Left cardiac atrium (tissue), 4 donors: ENCODE measurements at places on chromosomes 5 and 9. TPM values are rescaled to one million over a fixed set of nuclear protein-coding genes. Genes with fewer than 3 reads are reported as not detected.

GRCh38 chr9:90921104-90921503 is 119.5 kb downstream of the SYK start:
- peak; percentile 74 for DNase-seq

Gene OLFML2A
- 19.4 TPM for total RNA-seq

Gene EDIL3
- total RNA-seq = 7.5 TPM

Gene NSD1
- total RNA-seq = 40.6 TPM

GRCh38 chr5:29169886-29170285 is 2023.6 kb upstream of the CDH6 start:
- no peak for DNase-seq

DNA sequence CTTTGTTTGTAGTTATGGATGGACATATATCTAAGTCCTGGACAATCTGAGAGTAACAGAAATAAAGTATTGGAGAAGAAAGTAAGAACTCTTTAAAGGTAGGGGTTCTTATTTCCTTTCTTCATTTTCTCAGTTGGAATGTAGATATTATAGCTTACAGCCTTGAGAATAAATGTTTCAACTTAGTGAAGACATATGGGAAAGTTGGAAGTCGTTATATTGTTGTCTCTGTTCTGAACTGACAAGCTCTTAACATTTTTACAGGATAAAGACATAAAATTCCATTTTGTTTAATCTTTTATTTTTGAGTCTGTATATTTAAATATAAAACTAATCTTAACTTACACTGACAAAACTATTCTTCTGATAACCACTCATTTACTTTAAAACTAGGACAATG is 2187.5 kb upstream of the ACO1 start:
- DNase-seq = no peak

Gene APBA1
- total RNA-seq = 7.8 TPM

- DNase-seq = no peak
Observed at GRCh38 chr9:107137495-107138202, 145.4 kb upstream of the RAD23B start.

DNA sequence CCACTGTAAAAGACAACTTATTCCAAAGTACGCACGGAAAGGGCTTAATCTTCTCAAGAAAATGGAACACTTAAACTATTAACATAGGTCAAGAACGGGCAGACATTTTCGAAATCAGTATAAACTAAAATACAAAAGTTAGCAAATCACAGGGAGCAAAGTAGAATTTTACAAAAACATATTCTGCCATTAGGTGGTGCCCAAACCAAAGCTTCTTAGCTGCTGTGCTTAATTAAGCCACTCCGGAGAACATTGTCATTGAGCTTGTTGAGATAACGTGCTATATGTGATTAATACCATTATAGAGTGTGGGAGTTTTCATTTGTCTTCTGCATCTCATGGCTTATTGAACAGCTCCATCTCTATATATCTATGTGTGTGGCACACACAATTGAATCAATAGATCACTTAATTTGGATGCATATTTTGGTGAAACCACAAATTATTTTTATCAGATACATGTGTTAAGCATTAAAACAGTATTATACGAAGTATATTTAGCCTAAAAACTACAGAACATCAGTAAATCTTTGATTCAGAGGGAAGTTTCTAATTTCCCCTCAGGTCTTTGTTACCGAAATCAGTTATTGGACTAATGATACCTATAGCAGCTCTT is 23.4 kb downstream of the UBLCP1 start:
- DNase-seq = no peak

DNA sequence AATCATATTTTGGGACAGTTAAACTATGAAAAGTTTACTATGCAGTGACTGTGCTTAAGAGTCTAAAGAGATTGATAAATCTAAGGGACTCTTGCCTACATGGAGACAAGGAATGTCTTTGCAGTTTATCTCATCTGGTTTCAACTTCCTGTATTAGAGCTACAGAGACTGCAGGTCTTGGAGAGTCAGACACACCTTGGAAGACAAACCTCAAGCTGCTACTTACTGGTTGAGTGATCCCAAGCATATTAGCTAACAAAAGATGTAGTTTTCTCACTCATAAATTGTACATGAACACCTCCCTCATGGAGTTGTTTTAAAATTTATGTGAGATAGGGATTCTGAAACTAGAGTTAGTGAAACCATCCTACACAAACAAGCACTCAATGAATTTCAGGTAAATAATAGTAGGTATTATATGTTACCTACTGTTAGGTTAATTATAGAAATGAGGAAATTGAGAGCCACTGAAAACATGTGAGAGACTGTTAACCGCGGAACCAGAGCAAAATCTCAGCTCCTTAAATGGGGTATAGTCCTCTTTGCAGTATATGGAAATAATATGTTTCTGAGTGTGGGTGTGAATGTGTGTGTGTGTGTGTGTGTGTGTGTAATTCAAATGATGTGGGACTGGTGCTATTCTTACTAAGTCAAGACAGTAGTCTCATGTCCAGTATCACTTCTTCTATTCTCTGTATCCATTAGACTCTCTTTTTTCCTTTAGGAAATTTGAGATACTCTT is 752.1 kb downstream of the DTWD2 start:
- no peak for DNase-seq

Gene TSSK1B
- total RNA-seq = not detected

GRCh38 chr5:88256872-88257271 is 11.8 kb downstream of the TMEM161B start:
- no peak for DNase-seq

DNA sequence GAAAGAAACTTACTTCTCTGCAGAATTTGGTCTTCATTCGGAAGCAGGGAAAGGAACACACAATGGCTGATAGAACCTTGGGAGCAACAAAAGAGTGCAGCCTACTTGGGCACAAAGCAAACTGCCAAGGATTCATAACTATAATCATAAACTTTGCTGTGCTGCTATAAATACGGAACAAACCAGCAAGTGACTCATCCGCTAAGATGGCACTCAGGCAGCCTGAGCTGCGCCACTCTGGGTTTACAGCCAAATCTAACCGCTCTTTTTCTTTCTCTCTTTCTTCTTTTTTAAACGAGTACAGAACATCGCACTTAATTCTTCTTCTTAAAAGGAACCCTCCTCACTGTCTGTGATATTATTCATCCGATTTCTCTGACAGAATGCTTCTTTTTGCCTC is 81.1 kb downstream of the PTPN3 start:
- no peak for DNase-seq

GRCh38 chr5:147898875-147899401 is 7.4 kb downstream of the C5orf46 start:
- no peak for DNase-seq

- no peak for DNase-seq
Observed at GRCh38 chr9:130207241-130207992, 35.2 kb downstream of the NCS1 start.

GRCh38 chr9:4801156-4801555 is 8.4 kb downstream of the RCL1 start:
- no peak for DNase-seq

DNA sequence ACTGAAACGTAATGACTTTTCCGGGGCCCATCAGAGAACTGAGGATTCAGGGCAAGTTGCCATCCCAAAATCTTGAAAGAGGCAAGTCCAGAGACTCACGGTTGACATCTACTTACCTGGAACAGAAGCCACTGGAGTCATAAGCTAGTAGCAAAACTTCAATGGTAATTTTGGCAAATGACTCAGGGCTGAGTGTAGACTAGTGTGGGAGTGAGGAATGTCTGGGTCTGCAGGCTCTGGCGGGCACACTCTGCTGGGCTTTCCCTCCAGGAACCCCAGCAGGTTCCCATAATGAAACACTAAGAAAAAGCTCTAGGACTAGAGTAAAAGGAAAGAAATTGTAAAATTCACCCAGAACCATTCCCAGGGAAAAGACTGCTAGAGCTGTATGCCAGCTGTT is 122.9 kb upstream of the NFIL3 start:
- DNase-seq = no peak

DNA sequence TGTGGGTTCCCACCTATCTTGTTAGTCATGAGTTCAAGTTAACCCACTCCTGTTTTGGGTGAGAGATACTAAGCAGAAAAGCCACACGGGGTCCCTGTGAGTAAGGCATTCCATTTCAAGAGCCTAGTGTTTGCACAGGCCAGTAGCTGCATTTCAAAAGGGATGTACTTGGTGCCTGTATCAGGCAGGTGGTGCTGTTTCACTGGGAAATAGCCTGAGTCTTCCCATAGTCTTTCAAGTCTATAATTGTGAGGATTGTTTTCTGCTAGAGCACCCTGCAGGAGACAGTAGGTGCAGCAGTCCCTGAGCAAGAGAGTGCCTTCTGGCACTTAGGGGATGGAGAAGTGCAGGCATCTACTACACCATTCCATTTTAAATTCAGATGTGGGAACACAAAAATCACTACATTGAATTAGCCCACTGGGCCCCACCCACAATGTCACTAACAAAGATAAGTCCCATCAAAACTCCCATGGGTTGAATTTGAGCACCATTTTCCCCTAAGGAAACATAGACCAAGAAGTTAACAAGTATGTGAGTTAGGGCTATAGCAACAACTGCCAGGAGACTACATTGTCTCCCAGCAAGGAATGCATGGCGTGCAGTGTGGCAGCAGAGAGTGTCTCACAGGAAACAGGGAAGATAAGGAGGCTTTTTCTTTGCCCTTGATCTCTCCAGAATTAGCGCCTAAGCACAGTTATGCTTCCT is 263.2 kb downstream of the COX7C start:
- DNase-seq = peak; percentile 34

GRCh38 chr5:42057254-42057690 is 132.2 kb downstream of the FBXO4 start:
- DNase-seq = no peak

Gene MLANA
- not detected for total RNA-seq

Gene PPP3R2
- not detected for total RNA-seq

GRCh38 chr9:36127652-36128244 is 8.8 kb upstream of the GLIPR2 start:
- DNase-seq = no peak

DNA sequence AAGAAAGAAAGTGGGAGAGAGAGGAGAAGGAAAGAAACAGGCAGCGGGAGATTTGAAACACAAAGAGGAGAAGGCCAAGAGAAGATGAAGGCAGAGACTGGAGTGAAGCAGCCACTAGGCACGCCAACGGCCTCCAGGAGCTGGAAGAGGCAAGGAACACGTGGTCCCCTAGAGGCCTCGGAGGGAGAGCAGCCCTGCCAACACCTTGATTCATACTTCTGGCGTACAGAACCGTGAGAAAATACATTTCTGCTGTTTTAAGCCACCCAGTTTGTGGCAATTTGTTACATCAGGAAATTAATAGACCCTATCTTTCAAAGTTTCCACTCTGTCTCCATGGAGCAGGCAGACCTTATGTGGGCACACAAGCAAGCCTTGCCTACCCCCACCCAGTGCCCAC is 133.4 kb downstream of the ACTL7B start:
- no peak for DNase-seq

Gene GPX8
- 14.5 TPM for total RNA-seq

Gene SGCD
- total RNA-seq = 93.4 TPM

- no peak for DNase-seq
Observed at GRCh38 chr5:52277101-52277500, 510.6 kb upstream of the ITGA1 start.
